Large intestine (tissue), 12 donors: ENCODE measurements at places on chromosomes 3 and 15. TPM values are rescaled to one million over a fixed set of nuclear protein-coding genes. Genes with fewer than 3 reads are reported as not detected.
A peak's percentile ranks its signal among the peaks of the same experiment; 100 is the strongest.

DNA sequence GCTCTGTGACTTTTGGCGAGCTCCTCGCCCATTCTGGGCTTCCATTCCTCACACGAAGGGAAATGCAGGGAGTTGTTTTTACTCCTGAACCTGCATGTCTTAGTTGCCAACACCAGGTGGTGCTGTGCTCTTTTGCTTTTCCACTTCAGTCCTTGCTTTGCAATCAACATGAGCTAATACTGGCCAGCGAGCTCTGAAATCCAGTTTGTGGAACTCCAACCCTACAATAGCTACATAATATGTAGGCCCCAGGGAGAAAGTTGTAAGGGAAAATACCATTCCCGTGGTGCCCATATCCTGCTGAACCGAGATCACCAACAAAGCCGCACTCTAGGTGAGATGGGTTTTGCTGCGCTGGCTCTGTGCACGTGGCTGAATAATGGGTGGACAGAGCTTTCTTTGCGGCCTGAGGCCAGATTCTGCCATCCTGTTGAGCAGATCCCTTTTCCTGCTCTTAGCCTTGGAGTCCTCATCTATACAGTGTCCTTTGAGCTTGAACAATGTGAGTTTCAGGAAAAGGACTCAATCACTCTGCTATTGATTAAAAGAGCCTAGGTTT is 25.0 kb downstream of the LSM3 start:
- DNase-seq: peak; percentile 80

- no peak for DNase-seq
Measured at GRCh38 chr15:94745371-94745770, 514.0 kb downstream of the MCTP2 start.

Gene TIPARP
- 17.4 TPM for polyA plus RNA-seq

GRCh38 chr15:99438691-99439523 is 126.9 kb upstream of the MEF2A start:
- no peak for DNase-seq

Gene KBTBD13
- polyA plus RNA-seq: 0.04 TPM

Gene EXD1
- 0.01 TPM for polyA plus RNA-seq

Gene CTXN2
- polyA plus RNA-seq: 0.10 TPM

- DNase-seq: no peak
Measured at GRCh38 chr15:57149196-57149595, 227.1 kb upstream of the CGNL1 start.

- DNase-seq: no peak
Measured at GRCh38 chr3:123503203-123503602, 54.3 kb upstream of the ADCY5 start.

DNA sequence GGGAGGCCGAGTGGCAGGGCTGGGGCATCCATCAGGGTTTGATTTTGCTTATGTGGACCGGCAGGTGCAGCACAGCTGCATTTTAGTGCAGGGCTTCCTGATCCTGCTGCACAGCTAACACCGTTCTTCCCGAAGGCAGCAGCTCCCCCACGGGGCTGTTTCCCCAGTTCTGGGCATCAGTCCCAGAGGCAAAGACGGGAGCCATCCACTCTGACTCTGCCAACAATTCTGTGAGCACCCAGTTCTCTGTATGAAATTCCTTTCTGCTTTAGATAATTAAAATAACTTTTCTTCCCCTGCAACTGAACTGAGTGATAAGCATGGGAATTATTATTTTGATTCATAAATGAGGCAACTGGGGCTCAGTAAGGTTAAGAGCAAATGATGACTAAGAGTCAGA is 262.9 kb upstream of the ATP10A start:
- DNase-seq: no peak

Gene TMEM108
- 2.8 TPM for polyA plus RNA-seq

DNA sequence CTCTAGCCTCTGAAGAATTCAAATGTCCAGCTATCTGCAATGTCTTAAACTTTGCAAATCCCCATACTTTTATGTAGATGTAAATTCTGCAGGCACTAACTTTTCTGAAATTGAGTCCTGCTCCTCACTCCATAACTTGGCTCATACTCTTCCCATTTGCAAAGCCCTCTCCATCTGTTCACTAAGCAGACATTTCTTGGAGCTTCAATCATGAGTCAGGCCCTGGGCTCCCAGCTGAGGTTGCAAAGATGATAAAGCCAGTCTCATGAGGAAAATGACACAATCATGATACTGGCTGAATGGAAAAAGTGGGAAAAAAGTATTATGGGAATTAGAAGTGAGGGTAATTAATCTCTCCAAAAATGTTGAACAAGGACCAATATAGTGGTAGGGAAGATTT is 507.6 kb downstream of the NR2F2 start:
- no peak for DNase-seq

Gene ZNF660
- 5.7 TPM for polyA plus RNA-seq

Gene PLA2G4E
- polyA plus RNA-seq: 0.43 TPM

DNA sequence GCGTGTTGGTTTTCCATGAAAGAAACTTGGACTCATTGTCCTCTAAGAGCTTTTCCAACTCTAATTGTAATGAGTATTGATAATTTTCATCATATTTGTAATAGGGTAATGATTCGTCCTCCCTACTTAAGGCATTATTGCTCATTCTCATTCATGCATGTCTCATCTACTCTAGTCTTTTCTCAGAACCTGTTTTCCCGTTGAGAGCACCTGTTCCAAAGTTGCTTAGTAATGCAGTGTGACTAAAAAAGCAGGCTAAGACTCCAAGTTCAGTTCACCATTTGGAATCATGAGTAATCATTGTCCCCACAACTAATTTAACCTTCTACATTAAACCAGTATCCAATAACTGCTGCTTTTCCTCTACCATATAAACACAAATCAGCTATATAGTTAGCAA is 84.0 kb downstream of the FILIP1L start:
- DNase-seq: no peak

GRCh38 chr3:126496894-126497850 is 20.4 kb downstream of the UROC1 start:
- peak; percentile 35 for DNase-seq

Gene GMPS
- polyA plus RNA-seq: 42.2 TPM

Gene MESP1
- polyA plus RNA-seq: 1.0 TPM

Gene HRG
- polyA plus RNA-seq: 0.04 TPM

- DNase-seq: no peak
Measured at GRCh38 chr15:62026487-62027262, 33.6 kb downstream of the VPS13C start.

- peak; percentile 15 for DNase-seq
Measured at GRCh38 chr3:131794766-131795388, 239.9 kb downstream of the CPNE4 start.

Gene TNFAIP8L3
- 3.8 TPM for polyA plus RNA-seq

- no peak for DNase-seq
Measured at GRCh38 chr3:192825216-192825615, 92.4 kb downstream of the MB21D2 start.

Gene COL8A1
- polyA plus RNA-seq: 6.6 TPM

DNA sequence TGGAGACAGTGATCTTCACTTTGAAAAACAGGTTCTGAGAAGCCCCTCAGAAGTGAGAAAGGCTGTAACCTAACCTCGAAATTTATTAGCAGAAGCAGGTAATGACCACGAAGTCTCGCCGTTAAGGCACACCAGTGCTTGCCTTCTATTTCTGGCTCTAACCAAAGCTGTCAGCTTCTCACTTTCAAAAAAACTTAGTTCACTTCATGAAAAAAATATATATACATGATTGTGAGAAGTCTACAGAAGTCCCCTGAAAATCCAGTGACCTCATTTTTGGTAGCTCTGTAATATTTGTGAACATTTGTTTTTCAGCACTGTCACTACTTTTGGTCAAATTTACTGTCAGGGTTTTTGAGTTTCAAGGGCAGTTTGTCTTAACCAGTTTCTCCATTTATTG is 19.1 kb upstream of the AKAP13 start:
- no peak for DNase-seq

DNA sequence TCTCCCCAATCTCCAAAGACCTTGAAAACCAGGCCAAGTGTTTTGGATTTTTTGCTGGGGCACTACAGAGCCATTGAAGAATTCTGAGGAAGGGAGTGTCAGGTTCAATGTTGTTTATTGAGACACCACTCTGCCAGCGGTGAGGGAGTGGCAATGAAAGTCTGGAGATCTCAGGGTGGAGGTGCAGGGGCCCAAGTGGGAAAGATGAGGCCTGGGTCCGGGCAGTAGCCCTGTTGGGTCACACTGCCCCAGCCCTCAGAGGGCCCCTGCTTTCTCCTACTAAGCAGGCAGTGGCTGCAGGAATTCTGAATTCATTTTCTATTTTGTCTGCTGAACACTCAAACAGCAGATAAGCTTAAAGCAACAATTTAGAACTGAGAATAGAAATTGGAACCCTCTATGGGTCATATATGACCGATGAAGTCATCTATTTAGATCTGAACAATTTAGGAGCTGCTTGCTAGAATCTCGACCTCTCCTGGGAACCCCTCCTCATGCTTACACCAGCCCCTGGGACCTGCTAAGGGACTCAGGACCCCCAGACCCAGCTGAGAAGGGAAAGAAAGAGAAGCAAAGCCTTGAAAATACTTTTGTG is 17.9 kb downstream of the HRH1 start:
- no peak for DNase-seq

Gene SPG21
- 168 TPM for polyA plus RNA-seq

Gene LRRC58
- 23.0 TPM for polyA plus RNA-seq

DNA sequence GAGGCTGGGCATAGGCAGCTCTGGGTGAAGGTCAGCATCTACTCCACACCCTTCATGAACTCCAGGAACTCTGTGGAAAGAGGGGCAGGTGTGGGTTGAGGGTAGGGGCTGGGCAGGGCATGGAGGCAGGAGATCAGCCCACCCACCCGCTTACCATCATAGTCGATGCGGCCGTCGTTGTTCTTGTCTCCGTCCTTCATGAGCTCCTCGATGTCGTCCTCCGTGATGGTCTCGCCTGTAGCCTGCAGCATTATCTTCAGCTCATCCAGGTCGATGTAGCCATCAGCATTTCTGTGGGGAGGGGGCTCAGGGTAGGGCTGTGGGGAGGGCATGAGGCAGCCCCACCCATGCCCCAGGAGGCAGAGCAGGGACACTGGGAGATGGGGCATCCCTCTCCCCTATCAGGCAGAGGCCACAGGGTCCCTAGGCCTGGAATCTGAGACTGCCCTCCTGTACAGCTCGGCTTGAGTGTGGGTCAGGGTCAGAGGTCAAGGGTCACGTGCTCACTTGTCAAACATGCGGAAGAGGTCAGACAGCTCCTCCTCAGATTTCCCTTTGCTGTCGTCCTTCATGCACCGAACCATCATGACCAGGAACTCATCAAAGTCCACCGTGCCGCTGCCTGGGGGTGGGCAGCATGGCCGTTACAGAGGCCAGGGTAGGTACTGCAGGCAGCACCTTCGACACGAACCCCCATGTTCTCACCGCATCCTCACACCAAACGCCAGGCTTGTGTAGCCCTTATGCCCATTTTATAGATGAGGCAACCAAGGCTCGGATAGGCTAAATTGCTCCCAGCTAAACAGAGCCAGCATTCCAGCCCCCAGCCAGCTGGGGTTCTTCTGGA is 2.4 kb downstream of the TNNC1 start:
- no peak for DNase-seq

Gene AADAC
- polyA plus RNA-seq: 147 TPM

GRCh38 chr15:93088200-93088980 is 621 bp downstream of the RGMA start:
- no peak for DNase-seq

DNA sequence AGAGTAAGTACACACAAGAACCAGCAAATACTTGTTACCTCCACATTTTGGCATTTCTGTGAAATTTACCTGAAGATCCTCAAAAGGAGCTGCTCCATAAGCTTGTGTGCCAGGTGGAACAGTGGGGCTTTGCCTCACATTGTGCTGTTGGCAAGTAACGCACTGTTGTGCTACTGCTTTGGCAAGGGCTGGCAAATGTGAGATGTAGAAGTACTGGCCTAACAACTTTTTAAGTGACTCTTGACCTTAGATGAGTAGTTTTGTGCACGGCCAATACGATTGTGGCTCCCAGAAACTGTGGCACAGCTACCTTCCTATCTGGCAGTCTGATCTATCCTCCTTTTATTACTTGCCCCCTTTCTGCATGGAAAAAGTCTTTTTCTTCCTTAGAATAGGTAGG is 337.0 kb downstream of the KCNH8 start:
- no peak for DNase-seq

Gene LRRIQ4
- 0.07 TPM for polyA plus RNA-seq

Gene BFSP2
- not detected for polyA plus RNA-seq

GRCh38 chr15:94352636-94353487 is 121.5 kb downstream of the MCTP2 start:
- peak; percentile 21 for DNase-seq

DNA sequence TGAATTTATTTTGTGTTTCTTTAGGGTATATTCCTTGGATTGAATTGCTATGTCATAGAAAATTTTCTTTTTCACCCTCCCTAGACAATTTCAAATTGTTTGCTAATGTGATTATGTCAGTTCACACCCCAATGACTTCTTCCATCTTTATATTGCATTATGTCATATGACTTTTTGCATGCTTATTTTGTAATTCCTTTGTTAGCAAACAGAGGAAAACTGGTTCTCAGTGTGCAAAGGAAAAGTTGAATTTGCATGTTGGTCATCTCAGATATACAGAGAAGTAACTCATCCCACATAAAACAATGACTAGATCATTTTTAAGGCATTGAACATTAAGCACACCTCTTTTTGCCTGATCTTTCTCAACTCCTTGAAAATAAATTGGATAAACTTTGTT is 3.3 kb upstream of the RNF13 start:
- DNase-seq: no peak

DNA sequence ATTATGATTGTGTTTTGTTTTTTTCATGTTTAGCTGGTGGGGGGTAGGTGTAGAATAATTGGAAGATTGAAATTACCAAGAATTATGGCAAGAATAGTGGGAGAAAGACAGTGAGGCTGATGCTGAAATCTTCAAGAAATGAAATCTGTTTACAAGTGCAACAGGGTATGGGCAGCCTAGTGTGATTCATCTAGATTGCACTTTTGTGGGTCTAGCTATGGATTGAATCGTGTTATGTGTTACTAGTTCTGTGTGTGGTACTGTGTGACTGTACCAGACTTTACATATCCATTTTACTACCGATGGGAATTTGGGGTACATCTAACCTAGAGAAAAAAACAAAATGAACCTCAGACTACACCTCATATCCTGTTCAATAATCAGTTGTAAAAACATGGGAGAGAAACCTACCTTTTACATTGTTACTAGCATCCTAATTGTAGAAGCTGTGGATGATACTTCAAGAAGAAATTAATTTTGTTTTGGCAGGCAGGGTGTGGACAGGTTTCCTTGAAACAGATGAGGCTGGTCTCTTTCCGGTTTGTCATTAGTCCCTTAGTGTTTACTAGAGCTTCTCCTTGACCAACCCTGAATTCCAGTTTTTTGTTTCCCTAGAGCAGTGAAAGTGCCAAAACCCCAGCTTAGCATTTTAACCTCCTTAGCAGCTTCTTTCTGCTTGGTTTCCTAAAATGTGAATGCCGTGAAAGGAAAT is 47.9 kb downstream of the OPA1 start:
- no peak for DNase-seq
